Activated T-helper 1 cell treated with anti-CD3 and anti-CD28 coated beads, Interleukin-2, amount 50 U/mL, for 16 hours (primary cell): ENCODE measurements at places on chromosomes 2 and 18.

DNA sequence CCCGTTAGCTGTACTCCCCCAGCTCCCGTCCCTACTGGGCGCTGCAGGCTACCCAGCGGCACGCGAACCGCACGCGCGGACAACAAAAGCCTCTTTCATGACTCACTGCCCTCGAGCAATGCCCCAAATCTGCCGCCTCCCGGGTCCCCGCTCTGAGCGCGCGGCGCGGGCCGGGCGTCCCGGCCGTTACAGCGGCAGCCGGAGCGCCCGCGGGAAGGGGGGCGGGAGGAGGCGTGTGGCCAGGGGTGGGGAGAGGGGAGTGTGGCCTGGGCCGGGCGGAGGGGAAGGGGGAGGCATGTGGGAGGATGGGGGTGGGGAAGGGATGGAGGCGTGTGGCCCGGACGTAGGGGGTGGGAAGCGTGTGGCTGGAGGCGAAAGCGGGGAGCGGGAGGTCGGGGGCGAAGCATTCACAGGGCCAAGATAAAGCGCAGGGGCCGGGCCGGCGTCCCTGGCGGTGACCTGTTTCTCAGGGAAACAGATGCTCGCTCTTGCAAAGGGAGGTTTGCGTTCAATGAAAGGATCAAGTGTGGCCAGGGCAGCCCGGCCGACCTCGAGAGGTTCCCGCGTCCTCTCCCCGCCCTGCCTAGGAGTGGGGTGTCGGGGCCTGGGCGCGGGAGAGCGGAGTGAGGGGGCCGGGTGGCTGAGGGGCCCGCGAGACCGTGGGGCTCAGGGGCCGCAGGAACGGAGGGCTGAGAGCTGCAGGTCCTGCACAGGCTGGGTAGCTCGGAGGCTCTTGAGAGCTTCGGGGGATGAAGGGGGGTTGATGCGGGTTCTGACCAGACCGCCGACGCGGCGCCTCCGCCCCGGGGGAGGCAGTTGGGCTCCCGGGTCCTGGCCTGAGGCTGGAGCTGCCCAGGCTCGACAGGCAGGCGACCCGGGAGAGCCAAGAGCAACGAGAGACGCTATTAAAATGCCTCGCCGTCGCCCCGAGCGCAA lies 3.5 kb upstream of the NEUROD1 start:
- DNase-seq, result no peak

- no peak for DNase-seq
Observed at GRCh38 chr2:158043181-158043948, 58.3 kb upstream of the UPP2 start.

DNA sequence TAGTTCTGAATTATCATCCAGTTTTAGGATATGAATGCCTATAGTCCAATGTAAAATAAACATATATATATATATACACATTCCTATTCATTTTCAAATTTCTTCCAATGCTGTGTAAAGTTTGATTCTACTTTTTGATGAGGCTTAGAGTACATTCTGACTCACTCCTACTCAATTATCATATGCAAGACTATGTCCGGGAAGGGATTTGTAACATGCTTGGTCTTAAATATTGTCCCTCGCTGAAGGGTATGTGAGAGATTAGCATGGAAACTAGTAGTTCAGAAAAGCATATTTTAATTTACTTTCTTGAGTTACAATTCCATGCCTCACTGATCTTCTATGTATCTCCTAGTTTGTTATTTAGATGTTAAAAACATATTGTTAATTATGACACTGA lies 377.7 kb upstream of the MAP2 start:
- no peak for DNase-seq

DNA sequence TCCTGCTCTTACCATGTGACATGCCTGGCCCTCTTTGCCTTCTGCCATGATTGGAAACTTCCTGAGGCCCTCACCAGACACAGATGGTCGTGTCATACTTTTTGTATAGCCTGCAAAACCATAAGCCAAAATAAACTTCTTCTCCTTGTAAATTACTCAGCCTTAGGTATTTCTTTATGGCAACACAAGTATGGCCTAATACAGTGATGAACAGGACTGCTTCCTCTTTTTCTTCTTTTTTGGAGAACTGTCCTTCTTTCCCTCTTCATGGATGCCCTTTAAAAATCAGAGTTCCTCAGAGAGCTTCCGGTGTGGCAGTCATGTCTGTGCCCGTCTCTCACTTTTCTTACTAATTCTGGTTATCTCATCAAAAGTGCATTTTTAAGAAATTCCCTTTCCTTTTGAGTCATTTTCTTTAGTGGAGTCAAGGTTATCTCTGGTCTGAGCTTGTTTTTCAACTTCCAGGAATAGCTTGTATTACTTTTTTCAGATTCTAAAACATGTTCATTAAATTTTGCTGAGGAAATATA lies 9.2 kb upstream of the IL1A start:
- no peak for DNase-seq
